ENCODE measurements at places on chromosomes 16 and 17.

GRCh38 chr17:45687594-45687993 is 96.5 kb upstream of the CRHR1 start:
- DNase-seq, result no peak

DNA sequence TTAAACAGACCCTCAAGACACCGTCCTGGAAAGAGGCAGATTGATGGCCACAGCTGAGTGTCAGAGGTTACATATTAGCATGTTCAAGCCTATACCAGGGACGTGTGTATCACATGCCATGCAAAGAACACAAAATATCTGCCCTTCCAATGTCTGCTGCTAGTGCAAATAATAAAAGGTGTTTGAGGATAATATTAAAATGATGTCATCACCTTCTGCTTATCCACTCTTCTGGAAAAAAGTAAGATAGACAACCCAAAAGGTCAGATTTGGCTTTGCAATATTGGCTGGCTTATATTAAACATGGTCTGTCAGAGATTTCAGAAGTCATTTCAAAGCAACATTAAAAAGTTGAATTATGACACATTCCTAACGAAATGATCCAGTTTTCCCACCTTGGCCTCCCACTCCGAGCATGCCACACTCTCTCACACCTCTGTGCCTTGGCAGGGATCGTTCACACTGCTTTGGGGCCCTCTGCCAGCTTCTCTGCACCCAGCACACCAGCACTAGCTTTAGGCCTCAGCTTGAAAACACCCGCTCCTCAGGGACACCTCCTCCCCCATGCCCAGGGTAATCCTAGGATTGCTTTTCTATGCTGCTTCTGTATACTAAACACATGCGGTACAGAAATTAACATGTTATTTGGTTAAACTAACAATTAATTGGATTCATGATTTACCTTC is 248.2 kb downstream of the NTN1 start:
- DNase-seq, result no peak

DNA sequence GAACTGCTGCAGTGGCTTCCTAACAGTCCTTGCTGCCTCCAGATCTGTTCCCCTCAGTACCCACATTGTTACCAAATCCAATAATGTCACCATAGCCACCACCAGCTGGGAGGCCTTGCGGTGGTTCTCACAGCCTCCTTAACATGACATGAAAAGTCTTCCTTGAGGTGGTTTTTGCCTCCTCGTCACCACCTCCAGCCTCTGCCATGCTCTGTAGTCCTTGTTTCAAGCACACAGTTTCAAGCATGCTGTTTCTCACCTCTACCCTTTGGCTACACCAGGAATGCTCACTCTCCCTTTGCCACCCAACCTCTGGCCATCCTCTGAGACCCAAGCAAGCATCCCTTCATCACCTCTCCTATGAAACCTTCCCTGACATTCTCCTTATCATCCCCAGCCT is 47.2 kb downstream of the DNAH9 start:
- no peak for DNase-seq

DNA sequence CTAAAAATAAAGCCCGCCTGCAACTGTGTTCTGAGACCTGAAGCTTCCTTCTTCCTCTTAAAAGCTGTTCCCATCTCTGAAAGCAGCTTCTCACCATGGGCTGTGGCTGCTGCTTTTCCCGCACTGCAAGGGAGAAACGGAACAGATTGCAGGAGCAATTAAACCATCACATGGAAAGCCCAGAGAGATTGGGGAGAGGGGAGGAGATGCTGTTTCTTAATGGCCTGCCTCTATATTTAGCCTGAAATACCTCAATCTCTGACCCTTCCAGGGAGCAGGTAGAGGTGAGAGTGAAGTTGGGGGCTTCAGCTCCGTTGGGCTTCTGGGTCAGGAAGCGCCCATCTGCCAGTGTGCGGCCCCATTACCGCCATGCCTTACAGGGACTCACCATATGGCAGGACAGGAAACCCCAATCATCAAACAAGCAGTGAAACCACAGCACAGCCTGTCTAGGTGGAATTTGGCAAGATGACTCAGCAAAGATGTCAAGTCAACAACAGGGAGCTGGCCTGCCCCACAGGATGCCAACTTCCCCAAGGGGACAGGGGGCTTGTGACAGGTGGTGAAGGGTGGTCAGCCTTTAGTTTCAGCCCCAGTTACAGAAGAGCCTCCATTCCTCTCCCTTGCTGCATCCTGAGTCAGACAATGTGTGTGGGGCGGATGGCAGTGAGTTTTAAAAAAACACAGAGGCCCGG is 286.6 kb upstream of the CCL2 start:
- peak; percentile 18 for DNase-seq

- no peak for DNase-seq
Measured at GRCh38 chr17:50737118-50737698, 17.8 kb downstream of the LUC7L3 start.

- DNase-seq, result no peak
Measured at GRCh38 chr17:55040611-55041010, 72.0 kb downstream of the STXBP4 start.

- DNase-seq, result no peak
Measured at GRCh38 chr17:1940810-1941185, 84.3 kb downstream of the RTN4RL1 start.

GRCh38 chr17:80559825-80560251 is 15.2 kb downstream of the RPTOR start:
- DNase-seq, result no peak

DNA sequence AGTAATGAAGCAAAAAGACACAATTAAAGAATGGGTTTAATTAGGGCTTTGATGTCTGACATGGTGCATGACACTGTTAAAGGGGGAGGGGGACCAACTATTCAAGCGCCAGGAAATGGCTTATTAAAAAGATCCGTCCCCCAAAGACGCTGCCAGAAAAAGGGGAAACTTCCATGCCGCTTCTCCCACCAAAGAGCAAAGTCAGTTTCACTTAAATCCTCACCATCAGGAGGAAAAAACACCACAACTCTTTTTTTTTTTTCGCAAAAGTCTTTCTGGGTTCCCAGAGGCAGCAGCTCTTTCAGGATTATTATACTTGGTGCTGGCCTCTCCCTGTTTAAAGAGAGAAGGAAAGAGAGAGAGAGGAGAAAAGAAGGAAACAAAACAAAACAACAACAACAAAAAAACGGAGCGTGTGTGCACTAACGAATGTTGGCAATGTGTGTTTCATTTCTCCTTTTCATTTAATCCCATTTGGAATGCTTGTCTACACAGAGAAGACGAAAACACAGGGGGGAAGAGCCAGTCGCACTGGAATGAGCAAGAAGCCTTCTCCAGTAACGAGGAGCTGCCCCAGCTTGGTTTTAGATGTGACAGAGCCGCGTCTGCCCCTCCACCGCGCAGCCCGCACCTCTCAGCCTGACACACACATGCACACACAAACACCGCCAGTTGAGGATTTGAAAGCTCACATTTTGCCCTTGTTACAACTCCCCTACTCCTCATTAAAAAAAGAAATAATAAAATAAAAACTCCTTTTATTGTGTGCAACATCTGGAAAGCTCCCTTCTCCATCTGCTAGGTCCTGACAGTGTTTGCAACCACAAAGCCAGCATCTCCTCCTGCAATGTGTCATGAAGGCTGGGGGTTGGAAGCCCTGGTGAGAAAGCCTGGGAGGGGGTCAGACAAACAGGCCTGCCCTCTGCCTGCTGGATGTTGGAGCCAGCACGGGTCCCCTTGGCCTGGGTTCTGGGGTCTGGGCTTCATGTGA is 32.7 kb upstream of the AXIN2 start:
- DNase-seq, result no peak

DNA sequence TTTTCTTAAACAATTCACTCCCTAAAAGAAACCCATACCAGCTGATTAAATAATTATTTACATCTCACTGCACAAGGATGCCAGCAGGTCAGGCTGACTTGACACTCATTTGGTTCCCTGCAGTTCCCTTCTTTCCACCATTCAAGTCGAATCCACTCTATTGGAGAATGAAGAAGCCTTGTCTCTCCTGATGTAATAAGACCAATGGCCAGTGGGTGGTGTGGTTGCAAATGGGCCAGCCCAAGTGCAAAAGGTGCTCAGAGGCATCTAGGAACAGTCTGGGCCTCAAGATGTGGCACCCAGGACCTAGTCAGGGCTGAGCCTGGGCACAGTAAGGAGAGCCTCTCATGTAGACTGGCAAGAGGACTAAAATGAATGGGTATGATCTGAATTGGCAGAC is 9.3 kb downstream of the C16orf78 start:
- no peak for DNase-seq

GRCh38 chr17:16068323-16068722 is 68.7 kb downstream of the TTC19 start:
- DNase-seq, result no peak

DNA sequence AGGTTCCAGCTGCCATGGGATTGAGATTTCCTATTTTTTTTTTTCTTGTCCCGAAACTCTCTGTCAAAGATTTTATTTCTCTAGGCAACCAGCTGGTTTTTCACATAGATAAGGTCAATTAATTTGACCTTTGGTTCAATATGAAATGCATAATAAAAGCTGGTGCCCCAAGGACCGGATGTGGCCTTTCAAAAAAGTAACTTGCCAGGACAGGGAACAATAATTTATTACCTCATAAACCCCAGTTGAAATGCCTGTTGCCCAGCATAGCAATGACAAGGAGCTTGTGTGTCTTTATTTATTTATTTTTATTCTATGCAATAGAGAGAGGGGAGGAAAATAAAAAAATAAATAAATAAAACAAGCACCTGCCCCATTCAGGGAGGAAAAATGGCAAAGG is 472.7 kb downstream of the KCNJ2 start:
- no peak for DNase-seq

GRCh38 chr17:78433013-78433727 is 54.7 kb downstream of the PGS1 start:
- DNase-seq, result no peak

Measured in A549 (cell line).